ENCODE measurements at places on chromosomes 16 and 17.

DNA sequence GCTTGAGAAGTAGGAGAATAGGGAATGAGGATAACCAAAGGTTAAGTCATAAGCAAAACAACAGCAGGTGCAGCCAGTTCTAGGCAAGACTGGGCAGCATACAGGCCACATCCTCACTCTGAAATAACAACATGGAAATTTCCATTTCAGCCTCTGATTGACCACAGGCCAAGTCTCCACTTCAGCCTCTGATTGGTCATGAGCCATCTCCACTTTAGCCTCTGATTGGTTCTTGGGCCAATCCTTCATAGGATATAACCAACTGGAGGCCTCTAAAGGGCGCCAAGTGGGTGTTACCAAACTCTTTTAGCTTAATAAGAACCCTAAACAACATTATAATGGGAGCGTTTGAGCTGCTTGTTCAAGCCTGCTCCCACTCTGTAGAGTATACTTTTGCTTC is 512.0 kb downstream of the NPIPA7 start:
- DNase-seq: no peak

DNA sequence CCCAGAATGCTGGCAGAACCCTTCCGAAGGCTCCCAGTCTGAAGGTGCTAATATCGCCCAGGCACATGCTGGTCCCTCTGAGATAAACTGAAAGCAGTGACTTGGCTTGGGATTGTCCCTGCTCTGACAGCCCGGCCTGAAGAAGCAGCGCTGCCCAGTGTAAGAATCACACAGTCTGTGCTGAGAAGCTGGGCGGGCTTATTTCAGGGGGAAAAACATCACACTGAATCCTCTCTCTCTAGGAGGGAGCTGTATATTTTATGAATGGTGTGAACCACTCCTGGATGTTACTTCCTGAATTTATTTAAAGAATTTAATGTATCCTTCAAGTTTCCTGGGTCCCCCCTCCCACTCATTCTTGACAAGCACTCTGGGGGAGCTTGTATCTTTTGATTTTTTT is 36.3 kb downstream of the GAS7 start:
- DNase-seq: no peak

DNA sequence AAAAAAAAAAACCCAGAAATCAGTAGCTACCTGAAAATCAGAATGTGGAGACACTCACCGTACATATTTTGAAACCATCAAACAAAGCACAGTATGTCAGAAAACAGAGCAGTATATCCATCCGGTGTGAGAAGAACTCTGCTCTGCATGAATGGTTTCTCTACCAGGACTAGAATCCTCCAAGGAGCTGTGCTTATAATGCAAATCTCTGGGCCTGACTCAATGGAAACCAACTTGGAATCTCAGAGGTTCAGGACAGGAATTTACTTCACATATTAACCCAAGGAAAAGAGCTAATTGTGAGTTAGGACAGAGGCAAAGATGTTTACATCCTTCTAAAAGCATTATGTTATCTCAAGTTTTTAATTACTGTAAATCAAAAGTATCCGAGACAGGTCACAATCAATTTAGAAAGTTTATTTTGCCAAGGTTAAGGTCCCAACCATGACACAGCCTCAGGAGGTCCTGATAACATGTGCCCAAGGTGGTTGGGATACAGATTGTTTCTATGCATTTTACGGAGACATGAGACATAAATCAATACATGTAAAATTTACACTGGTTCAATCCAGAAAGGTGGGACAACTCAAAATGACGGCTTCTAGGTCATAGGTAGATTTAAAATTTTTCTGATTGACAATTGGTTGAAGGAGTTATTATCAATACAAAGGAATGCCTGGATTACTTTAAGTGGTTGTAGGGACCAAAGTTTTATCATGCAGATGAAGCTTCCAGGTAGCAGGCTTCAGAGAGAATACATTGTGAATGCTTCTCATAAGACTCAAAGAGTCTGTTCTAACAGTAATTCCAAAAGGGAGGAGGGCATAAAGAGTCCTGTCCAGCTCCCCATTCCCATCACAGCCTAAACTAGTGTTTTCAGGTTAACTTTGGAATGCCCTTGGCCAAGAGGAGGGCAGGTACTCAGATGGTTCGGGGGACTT is 164.1 kb downstream of the CDH8 start:
- DNase-seq: no peak

DNA sequence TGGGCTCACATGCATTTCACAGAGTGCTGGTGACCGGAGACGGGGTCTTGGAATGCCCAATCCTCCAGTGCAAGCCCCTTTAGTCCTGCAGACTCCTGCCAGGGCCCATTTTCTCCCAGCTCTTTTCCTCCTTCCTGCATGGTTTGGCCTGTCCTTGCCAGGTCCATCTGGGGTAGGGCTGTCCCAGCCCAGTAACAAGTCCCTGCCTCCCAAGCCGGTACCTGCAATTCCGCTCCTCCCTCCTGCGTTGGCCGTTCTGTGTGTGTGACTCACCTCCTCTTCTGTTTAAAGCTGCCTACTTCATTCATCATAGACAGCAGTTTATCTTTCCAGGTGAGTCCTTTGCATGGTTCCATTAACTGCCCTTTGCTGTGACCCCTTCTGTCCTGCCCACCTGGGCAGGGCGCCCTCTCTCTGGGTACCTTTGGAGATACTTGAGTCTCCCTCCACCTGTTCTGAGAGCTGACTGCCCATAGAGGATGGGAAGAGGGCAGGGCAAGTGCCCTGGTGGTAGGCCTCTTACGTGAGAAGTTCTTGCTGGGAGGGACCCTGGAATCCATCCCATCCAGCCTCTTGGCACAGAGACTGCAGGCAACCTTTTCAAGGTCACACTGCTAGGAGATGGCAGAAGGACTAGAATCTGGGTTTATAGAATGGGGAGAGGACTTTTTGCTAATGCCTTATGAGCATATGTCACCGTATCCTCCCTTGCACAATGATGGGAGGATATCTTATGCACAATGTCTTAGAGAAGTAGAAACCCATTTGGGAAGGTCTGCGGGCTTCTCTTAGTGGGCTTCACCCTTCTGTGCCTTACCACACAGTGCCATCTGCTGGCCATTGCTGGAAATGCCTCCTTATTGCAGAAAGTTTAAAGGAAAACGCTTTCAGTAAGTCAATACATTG is 29.7 kb upstream of the LGALS9 start:
- peak; percentile 64 for DNase-seq

DNA sequence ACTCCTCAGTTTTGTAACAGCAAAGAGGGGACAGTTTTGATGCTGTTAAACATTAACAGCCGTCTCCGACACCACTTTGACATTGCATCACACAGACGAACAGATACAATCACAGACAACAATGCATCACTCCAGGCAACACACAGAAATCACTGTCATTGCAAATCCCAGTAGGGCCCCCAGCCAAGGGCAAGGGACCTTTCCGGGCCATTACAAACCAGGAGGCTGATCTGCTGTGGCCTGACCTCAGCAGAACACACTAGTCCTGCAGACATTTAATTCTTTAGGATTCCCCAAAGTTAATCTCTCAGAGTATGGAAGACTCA is 136.2 kb upstream of the RCVRN start:
- DNase-seq: no peak

DNA sequence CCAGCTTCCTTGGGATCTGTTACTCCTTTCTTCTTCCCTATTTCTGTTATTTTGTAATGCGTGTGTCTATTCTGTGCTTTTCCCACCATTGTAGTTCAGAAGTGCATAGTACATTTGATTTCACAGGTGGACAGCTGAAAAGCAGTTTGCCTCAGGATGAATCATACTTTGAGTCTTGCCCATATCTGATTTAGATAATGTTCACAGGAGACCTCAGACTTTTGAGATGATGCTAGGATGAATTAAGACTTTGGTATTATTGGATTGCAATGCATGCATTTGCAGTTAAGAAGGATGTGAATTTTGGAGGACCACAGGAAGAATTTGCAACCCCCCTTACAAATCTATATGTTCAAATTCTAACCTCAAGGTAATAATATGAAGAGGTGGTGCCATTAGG is 769.6 kb downstream of the CDH11 start:
- no peak for DNase-seq

DNA sequence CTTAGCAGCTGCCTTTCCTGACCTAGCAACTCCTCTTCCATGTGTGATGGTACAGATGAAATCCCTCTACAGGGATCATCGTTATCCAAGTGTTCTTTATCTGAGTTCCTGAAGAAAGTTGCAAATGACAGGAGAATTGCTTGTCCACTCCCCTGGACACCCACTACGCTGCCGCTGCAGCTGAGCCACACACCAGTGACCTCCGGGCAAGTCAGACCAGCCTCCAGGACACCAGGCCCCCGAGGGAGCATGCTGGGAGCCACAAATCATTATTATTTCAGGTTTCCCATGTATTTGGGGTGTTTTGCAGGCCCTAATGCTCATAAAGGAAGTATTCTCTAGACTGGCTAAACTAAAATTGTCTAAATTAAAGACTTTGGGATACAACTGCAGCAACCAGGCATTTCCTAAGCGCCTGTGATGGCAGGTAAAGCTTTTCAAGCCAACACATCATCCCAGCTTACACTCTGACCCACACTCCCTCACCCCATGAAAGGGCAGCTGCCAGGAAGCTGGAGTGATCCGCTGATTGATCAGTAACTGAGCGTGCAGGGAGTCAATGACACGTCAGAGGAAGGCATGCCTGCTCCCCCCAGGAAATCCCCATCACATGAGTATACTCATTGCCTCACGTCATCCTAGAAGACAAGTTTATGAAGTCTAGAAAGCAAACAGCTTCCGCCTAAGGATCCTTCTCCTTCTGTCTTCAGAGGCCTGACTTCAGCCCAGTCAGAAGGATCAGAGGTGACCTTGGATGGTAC is 14.4 kb downstream of the FA2H start:
- DNase-seq: no peak
